AG20443 (cell line): ENCODE measurements at places on chromosomes 1 and 21.

DNA sequence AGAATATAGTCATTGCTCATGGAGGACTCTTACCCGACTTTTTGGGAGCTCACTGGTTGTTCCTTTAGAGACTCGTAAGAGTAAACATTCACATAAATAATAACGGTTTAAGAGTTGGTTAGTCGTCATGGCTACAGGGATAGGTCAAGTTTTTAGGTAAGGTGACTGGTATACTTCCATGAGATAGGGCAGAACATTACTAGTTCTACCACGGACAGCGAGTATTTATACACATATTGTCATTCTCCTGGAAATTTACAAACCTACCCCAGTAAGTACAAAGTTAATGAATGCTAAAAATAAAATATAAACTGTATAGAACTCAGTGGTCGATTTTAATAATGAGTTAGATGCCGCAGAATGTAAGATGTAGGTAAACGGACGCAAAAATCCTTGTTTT is 1.2 kb upstream of the RYR2 start:
- no peak for DNase-seq

DNA sequence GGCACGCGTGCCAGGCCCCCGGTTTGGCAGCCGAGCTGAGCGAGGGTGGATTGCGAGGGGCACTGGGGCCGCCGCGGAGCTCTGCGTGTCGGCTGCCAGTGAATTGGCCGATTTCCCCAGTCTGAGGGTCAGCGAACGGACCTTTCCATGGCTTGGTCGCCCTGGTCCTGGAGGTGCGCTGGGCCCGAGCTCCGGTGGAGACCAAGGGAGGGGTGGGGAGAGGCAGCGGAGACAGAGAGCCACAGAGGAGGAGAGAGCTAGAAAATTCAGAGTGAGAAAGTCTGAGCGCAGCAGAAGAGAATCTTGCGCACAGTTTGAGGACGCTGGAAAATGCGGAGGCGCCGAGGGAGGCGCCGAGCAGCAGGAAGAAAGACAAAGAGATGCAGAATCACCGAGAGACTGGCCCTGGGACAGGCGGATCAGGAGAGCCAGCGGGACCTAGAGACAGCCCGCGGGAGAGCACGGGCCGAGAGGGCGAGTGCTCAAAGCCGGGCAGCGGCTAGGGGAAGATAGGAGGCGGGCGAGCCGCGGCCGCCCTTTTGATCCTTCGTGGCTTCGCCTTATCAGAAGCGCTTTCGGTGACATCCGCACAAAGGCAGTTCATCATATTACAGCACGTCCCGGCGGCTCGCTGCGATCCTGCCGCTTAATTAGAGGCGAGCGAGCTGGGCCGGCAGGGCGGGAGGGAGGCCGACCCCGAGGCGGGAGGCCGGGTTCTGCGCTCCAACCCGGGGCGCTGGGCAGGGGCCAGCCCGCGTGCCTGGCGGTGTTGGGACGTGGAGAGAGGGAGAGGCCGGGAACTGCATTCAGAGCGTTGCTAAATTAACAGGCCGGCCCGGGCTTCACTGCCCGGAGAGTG is 12.7 kb downstream of the PAX7 start:
- peak; percentile 43 for DNase-seq

DNA sequence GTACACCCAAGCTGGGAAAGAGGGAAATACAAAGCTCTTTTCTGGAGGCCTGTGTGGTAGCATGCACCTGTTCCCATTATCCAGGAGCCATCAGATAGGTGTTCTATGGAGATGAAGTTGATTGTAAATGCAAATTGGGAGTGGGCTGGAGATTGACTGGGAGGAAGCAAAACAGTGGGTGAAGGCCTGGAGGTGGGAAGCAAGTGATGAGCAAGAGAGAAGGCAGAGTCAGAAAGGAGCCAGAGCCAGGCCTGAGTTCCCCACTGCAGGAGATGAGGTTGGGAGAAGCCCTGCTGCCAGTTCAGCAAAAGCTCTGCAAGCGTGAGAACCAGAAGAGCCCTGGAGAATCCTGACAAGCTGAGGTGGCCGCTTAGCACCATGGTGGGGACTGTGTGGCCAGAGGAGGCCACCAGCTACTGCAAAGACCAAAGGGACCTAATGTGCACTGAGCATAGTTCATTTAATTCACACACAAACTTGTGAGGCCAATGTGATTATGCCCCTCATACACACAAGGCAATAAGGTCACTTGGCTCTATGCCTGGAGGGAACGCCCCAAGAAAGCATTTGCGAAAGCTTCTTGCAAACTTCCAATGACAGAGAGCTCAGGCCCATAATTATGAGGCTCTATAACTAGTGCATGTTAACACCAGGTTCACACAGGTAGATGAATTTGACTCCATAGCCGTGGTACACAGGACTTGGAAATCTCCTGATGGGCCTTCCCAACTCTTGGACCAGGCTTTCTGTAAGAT is 73.0 kb upstream of the GRIK3 start:
- no peak for DNase-seq

- no peak for DNase-seq
Observed at GRCh38 chr1:245869847-245870246, 637.2 kb downstream of the SMYD3 start.

DNA sequence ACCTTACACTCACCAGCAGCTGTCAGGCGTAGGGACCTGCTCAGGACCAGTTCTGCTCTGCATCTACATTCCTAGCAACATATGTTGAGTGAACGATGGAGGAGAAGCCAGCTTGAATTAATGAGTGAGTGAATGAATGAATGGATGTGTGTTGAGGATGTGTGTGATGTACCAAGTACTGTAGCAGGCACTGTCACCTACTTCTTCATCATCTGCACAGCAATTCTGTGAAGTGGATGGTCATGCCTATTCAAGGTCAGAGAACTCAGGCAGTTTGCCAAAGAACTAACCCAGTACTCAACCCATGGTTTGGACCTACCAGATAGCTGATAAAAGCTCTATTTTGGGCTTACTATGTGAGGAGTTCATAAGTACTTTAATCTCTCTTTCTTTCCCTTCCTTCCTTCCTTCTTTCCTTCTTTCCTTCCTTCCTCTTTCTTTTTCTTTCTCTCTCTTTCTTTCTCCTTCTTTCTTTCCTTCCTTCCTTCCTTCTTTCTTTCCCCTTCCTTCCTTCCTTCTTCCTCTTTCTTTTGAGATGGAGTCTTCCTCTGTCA is 56.9 kb downstream of the ATP1A1 start:
- no peak for DNase-seq
